ENCODE measurements at places on chromosomes 13 and 19. TPM values are rescaled to one million over a fixed set of nuclear protein-coding genes. Genes with fewer than 3 reads are reported as not detected.

GRCh38 chr13:26628706-26629105 lies 71.2 kb downstream of the WASF3 start:
- peak; percentile 2 for DNase-seq

- no peak for DNase-seq
Measured at GRCh38 chr19:2032296-2032941, 16.9 kb upstream of the BTBD2 start.

- DNase-seq, result no peak
Measured at GRCh38 chr13:37277007-37277406, 171.5 kb upstream of the CSNK1A1L start.

- DNase-seq, result peak; percentile 92
Measured at GRCh38 chr19:6767357-6768235, at the start of gene SH2D3A. TSS of gene SH2D3A (minus strand) at chr19:6767435. CDS start at chr19:6763748, 3,687 bp downstream.

GRCh38 chr13:71828117-71828516 lies 38.9 kb downstream of the DACH1 start:
- no peak for DNase-seq

DNA sequence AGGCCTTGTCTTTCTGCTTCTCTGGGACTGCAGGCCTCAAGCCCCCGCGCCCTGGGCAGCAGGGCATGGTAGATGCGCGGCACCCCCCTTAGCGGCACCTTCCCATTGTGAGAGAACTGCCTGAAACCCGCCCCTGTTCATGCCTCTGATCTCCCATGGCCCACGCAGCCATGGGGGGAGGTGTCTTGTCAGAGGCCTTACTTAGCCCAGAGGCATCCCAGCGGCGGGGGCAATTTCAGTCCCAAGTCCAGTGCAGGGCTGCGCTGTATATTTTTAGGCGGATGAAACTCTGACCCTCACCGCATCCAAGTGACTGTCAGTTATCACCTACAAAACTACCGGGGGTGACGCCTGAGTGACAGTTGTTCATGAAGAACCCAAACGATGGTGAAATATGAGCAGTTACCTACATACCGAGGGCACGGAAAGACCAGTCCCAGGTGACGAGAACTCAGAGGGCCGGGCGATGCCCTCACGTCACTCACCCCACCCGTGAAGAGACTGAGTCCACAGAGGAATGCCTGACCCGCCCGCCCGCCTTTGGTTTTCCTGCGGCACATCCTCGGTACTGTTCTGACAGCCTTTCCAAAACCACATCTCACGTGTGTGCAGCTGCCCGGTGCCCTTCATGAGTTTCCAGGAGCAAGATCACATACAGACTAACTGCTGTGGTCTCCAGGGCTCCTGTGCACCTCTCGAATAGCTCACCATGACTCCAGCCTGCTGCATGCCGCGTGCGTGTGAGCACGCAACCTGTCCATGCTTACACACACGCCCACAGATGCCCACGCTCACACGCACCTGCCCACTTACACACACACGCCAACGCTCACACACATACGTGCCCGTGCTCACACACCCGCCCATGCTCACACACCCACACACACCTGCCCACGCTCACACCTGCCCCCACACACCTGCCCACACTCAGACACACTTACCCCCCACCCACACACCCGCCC lies 14.4 kb downstream of the IL17D start:
- DNase-seq, result no peak

- DNase-seq, result no peak
Measured at GRCh38 chr19:2578391-2578890, 102.5 kb downstream of the GADD45B start.

DNA sequence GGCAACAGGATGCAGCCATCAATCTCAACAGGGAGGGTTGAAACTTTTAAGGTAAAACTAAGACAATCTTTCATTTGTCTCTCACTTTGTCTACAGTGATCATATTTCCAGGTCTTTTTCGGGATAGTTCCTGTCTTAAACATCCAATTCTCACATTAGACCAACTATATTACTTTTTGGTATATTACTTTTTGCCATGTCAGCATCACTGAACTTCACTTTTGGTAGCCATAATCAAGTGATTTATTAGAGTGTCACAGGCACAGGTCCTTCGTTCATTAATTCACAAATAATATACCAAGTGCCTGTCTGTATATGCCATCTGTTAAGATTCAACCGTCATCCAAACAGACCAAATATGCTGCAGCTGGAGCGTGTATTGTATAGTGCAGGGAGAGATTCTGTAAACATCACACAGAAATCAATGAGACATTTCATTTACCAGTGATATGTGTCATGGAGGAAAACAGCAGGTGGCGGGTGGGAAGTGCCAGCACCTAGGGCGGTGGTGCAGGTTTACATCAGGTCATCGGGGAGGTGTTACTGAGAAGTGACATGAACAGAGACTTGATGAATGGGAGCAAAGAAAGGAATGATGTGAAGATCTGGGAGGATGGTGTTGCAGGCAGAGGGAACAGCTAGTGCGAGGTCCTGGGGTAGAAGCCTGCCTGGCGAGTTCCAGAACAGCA lies 24.9 kb downstream of the ARHGEF7 start:
- no peak for DNase-seq

DNA sequence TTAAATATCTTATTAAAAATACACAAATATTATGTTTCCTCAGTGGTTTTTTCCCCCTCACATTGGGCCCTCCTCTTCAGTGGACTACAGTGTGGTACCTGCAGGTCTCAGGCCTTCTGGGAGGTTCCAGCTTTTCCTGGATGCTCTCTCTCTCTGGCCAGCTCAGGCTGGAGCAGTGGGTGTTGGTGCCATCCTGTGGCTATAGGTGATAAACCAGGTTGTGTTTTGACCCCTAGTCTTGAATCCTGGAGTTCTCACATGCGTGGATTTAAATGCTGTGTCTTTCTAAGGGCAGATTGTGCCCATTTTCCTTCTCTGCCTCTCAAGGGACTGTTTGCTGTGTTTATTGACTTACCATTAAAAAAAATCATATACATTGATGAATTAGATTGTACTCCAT lies 41.2 kb upstream of the ZNF527 start:
- no peak for DNase-seq

GRCh38 chr13:34114581-34114980 lies 296.6 kb downstream of the RFC3 start:
- no peak for DNase-seq

- no peak for DNase-seq
Measured at GRCh38 chr13:98265692-98266551, 88.9 kb upstream of the RNF113B start.

- no peak for DNase-seq
Measured at GRCh38 chr13:19670147-19670546, 36.7 kb downstream of the MPHOSPH8 start.

DNA sequence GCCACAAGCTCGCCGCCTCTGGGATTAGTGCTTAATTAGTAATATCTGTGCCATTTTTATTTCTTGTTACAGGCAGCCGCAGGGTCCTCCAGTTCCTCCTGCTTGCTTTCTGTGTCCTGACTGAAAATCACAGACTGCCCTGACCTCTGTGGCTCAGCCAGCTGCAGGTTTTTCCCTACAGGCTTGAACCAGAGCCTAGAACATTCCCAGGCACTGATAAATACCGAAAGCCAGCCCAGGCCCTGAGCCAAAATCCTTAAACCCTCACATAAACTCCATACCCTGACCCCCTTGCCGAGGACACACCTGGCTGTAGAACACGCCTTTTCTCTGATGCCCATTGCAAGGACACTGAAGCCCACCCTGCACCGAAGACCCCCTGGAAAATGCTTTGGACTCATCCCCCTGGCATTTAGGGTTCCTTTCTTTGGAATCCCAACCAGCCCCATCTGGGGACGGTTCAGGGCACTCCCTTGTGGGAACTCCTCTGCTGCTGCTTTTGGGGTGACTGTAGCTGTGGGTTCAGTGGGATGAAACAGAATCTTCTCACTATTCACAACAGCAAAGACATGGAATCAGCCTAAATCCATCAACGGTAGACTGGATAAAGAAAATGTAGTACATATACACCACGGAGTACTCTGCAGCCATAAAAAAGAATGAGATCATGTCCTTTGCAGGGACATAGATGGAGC lies 15.5 kb downstream of the DPP9 start:
- DNase-seq, result no peak

GRCh38 chr19:17648097-17648660 lies 40.0 kb downstream of the UNC13A start:
- no peak for DNase-seq

- no peak for DNase-seq
Measured at GRCh38 chr13:27973961-27974662, 5.0 kb upstream of the CDX2 start.

DNA sequence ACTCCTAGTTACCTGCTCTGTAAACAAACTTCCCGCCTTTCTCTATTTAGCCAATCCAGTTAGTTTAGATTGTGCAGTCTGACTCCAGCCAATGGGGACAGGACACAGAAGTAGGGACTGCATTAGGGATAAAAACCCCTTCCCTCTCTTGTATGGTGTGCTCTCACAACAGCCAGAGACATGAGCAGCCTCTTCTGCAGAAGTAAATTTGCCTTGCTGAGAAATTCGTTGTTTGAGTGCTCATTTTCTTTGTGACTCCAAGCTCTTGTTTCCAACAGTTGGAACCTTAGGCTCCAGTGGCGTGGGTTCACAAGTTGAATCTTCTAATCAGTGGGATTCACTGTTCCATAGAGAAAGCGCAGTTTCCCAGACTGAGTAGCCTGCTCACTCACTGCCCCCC lies 66.1 kb downstream of the ZNF93 start:
- DNase-seq, result no peak

GRCh38 chr13:44905556-44905955 lies 83.7 kb downstream of the NUFIP1 start:
- DNase-seq, result no peak

DNA sequence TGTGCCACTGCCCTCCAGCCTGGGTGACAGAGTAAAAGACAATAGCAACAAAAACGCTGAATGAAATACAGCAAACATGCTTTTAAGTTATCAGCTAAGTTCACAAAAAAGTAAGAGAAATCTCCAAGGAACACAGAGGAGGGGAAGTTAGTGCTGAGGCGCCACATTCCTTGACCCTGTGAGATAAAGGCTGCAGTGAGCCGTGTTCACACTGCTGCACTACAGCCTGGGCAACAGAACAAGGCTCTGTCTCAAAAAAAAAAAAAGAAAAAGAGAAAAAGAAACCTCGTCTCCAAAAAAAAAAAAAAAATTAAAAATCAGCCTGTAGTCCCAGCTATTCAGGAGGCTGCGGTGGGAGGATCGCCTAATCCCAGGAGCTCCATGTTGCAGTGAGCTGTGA lies 16.3 kb upstream of the DOCK6 start:
- DNase-seq, result no peak

DNA sequence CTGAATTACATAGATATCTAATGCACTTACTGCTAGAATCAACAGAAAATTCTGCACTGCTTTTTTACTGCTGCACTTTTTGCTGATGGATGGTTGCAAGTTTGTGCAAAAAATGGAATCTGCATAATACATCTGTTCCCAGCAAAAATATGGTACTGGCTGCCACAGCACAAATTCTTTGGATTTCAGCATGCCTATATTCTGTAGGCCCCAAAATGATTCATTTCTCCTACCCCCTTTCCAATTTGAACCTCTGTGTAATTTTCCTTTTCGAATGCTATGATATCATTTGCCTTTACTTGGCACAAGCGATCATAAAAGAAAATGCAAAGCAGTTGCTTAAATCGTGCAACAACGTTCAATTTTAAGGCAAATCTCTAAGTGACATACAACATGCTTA lies 524.2 kb upstream of the NBEA start:
- DNase-seq, result no peak

DNA sequence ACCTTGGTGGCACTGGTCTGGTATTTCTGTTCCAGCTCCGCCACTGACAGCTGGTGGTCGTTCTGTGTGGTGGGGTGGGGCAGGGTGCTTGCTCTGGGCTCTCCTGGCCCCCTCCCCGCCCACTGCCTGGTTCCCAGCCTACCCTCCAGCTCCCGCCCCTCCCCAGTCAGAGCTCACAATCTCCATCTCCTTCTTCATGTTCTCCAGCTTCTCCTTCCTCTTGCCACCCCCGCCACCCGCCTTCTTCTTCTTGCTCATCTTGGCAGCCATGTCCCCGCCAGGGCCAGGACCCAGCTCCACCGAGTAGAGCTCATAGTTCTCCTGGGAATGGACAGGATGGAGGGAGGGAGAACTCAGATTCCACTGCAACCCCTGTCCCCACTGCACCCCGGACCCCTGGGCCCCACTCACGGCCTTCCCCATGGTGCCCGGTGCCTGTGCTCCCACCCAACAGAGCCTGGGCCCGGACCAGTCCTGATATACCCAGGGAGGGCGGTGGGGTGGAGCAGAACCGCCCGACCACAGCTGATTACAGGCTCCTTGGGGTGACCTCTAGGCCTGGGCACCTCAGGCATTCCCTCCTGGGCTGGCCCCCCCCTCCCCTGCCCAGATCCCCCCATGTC lies at the start of gene ATP4A:
Gene ATP4A, minus strand, starts transcription at position 452 of the 623 bp plus-strand sequence. Its CDS starts 29 bp downstream, at position 423.
- DNase-seq, result no peak

DNA sequence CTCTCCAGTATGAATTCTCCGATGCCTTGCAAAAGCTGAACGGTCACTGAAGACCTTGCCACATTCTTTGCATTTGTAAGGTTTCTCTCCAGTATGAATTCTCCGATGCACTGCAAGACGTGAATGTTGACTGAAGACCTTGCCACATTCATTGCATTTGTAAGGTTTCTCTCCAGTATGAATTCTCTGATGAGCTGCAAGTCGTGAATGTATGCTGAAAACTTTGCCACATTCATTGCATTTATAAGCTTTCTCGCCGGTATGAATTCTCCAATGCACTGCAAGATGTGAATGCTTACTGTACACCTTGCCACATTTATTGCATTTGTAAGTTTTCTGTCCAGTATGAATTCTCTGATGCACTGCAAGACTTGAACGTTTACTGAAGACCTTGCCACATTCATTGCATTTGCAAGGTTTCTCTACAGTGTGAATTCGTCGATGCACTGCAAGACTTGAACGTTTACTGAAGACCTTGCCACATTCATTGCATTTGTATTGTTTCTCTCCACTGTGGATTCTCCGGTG lies 20.0 kb upstream of the ZNF841 start:
- DNase-seq, result no peak

DNA sequence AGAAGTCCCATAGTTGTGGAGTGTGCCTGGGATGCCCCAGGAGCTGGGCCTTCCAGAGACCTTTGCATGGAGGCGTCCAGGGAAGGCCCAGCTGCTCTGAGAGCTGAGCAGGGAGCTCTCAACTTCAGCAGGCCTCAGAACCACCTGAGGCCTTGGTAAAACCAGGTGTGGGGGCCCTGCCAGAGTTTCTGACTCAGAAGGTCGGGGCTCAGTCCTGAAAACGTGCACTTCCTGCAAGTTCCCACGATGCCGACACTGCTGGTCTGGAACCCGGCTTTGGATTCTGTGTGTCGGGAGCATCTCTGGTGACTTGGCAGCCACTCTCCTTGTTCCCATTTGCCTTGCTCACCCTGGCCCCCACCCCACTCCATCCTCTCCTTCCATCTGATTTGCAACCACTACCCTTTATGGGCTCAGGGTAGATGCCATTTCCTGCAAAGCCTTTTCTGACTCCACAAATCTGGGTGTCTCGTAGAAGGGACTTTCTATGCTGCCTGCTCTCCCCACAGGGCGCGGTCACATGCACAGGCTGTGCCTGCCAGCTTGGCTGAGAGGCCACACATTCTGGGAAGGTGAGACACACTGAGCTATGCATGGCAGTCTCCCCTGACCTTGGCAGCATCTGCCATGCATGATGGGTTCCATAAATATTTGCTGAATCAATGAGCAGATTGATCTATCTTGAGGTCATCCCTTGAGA lies 244.7 kb downstream of the COL4A1 start:
- DNase-seq, result no peak

Gene IFNL1
- not detected for total RNA-seq

Gene ZNF563
- 4.8 TPM for total RNA-seq

Gene KLK1
- 5.0 TPM for total RNA-seq

Gene SBSN
- not detected for total RNA-seq

Gene ASF1B
- total RNA-seq, result 76.1 TPM

Gene ACP7
- not detected for total RNA-seq

Gene ZNF610
- total RNA-seq, result 0.58 TPM

Gene KCTD12
- total RNA-seq, result 12.2 TPM

Gene CEACAM21
- total RNA-seq, result 24.7 TPM

All from activated naive CD4-positive, alpha-beta T cell treated with anti-CD3 and anti-CD28 coated beads, Interleukin-2, amount 50 U/mL, for 72 hours (primary cell).